ENCODE measurements at places on chromosomes 3 and 15. TPM values are rescaled to one million over a fixed set of nuclear protein-coding genes. Genes with fewer than 3 reads are reported as not detected.

- no peak overlapping the region for H3K4me3 ChIP-seq
- no peak overlapping the region for H3K27ac ChIP-seq
- no peaks in the 10 kb centered on the region for H3K36me3 ChIP-seq
- peaks cover 4% of the 10 kb centered on the region for H3K27me3 ChIP-seq
Observed at GRCh38 chr15:38745126-38745525, 180.5 kb upstream of the RASGRP1 start.

DNA sequence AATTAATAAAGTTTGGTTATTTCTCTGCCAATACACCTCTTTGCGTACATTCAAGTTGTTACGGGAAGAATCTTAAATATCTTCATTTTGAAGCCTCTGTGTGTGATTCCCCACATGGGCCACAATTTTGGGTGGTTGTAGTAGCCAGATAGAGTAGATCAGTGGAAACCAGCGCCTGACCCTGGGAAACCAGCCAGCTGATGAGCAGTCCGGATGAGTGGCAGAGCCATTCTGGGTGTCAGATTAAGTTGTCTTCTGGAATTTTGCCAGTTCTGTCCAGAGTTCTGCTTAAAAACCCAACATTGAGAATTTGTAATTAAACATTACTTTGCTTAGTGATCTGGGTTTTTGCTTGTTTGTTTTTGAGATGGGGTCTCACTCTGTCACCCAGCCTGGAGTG lies 49.7 kb downstream of the MRPS25 start:
- H3K27me3 ChIP-seq: no peaks in the 10 kb centered on the region
- no peak for DNase-seq
- no peak overlapping the region for H3K4me3 ChIP-seq
- H3K36me3 ChIP-seq: peaks cover 19% of the 10 kb centered on the region
- no peaks in the 10 kb centered on the region for H3K4me1 ChIP-seq

GRCh38 chr15:65413760-65414144 lies 9.0 kb downstream of the IGDCC4 start:
- peaks cover 14% of the 10 kb centered on the region for H3K4me1 ChIP-seq
- no peak for DNase-seq
- H3K4me3 ChIP-seq: no peak overlapping the region
- H3K27ac ChIP-seq: no peak overlapping the region

- H3K4me1 ChIP-seq: no peaks in the 10 kb centered on the region
- DNase-seq: no peak
- no peak overlapping the region for H3K4me3 ChIP-seq
- no peaks in the 10 kb centered on the region for H3K36me3 ChIP-seq
- no peaks in the 10 kb centered on the region for H3K27me3 ChIP-seq
- H3K27ac ChIP-seq: no peak overlapping the region
Observed at GRCh38 chr3:23395115-23395514, 192.0 kb downstream of the UBE2E2 start.

- peaks cover 31% of the 10 kb centered on the region for H3K4me1 ChIP-seq
- no peaks in the 10 kb centered on the region for H3K27me3 ChIP-seq
- no peak overlapping the region for H3K27ac ChIP-seq
- H3K36me3 ChIP-seq: peaks cover 42% of the 10 kb centered on the region
- H3K4me3 ChIP-seq: no peak overlapping the region
- DNase-seq: no peak
Observed at GRCh38 chr15:74415966-74416916, 17.5 kb downstream of the SEMA7A start.

DNA sequence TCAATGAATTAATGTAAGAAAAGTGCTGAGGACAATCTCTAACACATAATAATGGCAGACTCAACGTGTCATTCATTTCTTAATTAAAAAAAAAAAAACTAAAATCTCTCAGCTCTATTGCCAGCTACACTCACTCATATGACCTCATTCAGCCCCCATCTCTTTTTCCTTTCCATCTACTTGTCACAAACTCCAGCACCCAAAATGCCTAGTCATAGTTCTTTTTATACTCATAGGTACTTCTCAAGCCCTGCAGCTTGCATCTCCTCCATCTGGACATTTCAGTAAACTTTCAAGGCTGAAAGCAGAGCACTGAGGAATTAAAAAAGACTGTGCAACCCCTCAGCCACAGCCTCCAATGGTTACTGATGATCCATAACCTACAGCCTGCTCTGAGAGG lies 109.8 kb downstream of the PLCH1 start:
- H3K4me3 ChIP-seq: no peak overlapping the region
- no peaks in the 10 kb centered on the region for H3K36me3 ChIP-seq
- DNase-seq: no peak
- H3K27ac ChIP-seq: no peak overlapping the region
- H3K4me1 ChIP-seq: no peaks in the 10 kb centered on the region
- no peaks in the 10 kb centered on the region for H3K27me3 ChIP-seq

TMIE gene
- total RNA-seq: 0.74 TPM

PLSCR5 gene
- total RNA-seq: not detected

ISL2 gene
- total RNA-seq: 11.6 TPM

GOLGA6L7 gene
- not detected for total RNA-seq

SEMA5B gene
- total RNA-seq: 0.15 TPM

All from HCT116 (cell line).